A549 (cell line): ENCODE measurements at places on chromosomes 3 and 15. TPM values are rescaled to one million over a fixed set of nuclear protein-coding genes. Genes with fewer than 3 reads are reported as not detected.

- DNase-seq: no peak
Measured at GRCh38 chr15:74262625-74263024, 26.5 kb downstream of the CCDC33 start.

GOLGA8Q gene
- polyA plus RNA-seq: 0.12 to 0.36 TPM (median 0.25 TPM) in 3 replicates

GRCh38 chr3:65577843-65578430 lies 460.8 kb downstream of the MAGI1 start:
- no peak for DNase-seq

- no peak for DNase-seq
Measured at GRCh38 chr3:187063286-187064121, 75.8 kb downstream of the RPL39L start.

P2RY14 gene
- polyA plus RNA-seq: not detected in 3 replicates

GRCh38 chr15:25022233-25022632 lies 67.4 kb downstream of the SNRPN start:
- no peak for DNase-seq
